Inflammatory macrophage treated with lipopolysaccharide for 4 hours (primary cell): ENCODE measurements at places on chromosomes 6 and 20.

DNA sequence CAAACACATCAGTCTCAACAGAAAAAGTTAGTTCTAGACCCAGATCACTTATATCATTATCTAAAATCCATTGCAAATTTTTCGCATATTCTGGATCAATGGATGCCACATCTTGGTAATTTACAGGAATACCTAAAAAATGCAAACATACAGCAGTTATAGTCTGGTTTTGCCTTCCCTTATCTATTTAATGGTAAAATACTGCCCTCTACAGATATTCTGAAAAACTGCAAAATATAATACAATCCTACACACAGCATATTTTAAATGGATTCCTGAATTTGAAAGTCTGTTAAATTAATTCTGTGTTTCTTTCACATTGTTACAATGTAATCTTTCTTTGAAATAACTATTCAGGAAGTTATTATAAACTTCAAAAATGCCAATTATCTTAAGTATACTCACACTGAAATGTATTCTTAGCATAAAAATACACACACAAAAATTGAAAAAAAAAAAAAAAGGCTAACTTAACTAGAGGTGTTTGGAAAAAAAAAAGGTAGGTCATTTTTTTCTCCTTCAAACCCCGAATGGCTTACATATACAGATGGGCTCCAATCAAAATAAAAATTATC is 88.4 kb downstream of the HACE1 start:
- DNase-seq: peak; percentile 35

DNA sequence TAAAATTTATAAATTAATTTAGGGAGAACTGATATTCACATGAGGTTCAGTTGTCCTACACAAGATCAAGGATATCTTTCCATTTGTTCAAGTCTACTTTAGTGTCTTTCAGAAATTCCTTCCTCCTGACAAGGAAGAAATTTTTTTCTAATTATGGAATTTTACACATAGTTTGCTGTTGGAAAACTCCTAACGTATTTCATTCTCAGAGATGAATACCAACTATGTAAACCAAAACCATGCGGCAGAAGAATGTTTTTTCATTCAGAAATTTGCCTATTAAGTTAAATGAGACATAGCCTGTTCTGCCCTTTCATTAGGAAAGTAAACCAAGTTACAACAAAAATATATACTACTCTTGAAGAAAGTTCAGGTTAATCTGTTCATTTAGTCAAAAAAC is 111.2 kb upstream of the PRDM1 start:
- DNase-seq: no peak

DNA sequence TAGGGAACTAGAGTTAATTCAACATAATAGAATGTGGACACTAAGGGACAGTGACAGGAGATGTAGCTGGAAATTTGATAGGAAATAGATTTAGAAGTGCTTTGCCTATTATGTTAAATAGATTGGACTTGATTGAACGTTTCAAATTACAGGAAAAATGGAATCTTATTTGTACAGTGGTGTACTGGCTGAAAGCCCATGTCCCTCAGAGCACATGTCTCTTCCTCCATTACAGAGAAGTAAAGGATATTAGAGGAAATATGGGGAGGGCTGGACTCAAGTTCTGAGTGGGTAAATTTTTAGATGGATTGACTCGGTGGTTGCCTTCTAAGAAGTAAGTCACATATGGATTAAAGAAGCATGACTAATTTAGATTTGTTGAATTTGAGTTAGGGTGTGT is 11.4 kb downstream of the PKIB start:
- no peak for DNase-seq

GRCh38 chr6:14108571-14109410 is 8.8 kb upstream of the CD83 start:
- DNase-seq: peak; percentile 95

GRCh38 chr20:62740286-62741141 is 31.9 kb downstream of the NTSR1 start:
- peak; percentile 95 for DNase-seq

GRCh38 chr6:158718461-158719046 is 68.7 kb downstream of the SYTL3 start:
- no peak for DNase-seq

- peak; percentile 37 for DNase-seq
Observed at GRCh38 chr6:16698162-16698533, 63.1 kb downstream of the ATXN1 start.

DNA sequence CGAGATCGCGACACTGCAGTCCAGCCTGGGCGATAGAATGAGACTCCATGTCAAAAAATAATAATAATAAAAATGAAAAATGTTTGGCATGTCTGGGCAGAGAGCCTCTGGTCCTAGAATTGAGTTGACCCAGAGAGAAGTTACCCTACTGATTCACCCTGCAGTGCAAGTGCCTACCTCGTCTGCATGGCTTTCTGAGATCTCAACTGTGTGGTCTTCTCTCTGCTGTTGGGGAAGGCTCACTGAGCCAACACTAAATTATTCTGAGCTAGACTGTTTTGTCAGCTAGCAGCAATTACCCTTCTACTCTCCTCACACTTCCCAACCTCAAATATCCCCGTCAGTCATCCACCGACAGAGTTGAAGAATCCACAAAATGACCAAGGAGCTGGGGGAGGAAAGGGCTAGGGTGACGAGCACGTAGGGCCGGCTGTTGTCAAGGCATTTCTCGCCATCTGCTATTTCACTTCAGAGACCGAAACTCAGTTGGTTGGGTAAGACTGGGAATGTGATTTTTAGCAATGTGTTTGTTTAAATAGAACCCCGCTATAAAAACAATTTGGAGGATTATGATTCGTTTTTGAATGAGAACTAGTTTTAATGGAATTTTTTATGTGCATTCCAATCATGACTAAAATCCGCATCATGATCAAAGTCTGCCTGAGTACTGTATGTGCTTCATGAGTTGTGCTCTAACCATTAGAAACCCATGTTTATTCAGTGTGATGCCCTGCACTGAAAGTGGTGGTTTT is 9.4 kb downstream of the MAS1 start:
- no peak for DNase-seq

- peak; percentile 43 for DNase-seq
Observed at GRCh38 chr6:149317644-149318571, at the start of gene TAB2. TSS of gene TAB2 (plus strand) at chr6:149317712. CDS start at chr6:149369998, 52,286 bp downstream.

GRCh38 chr20:35600993-35601973 is 14.3 kb upstream of the SPAG4 start:
- peak; percentile 75 for DNase-seq

DNA sequence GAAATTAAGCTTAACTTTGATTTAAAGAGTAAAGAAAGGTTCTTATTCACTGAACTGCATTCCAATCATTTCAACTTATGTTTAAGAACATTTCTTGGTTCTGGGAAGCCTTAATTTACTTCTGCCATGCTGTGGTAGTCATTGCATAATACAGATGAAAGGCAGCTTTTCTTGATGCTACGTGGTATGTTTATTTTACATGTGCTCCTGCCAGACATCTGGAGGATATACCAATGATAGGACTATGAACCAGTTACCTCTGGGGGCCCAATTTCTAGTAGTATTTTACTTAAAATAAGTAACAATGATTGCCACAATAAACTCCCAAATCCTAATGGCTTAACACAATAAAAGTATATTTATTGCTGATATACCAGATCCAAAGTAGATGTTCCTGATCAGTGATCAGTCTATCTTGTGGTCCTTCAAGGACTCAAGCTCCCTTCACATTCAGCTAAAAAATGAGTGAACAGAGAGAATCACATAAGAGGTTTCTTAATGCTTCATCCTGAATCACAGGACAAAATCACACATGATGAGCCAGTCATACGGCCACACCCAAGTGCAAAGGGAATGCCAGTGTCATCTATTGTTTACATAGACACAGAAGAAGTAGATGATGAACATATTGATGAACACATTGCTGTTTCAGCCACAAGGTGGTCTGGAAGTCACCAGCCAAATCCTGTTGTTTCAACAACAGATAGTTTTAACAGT is 56.5 kb upstream of the CCN2 start:
- no peak for DNase-seq

DNA sequence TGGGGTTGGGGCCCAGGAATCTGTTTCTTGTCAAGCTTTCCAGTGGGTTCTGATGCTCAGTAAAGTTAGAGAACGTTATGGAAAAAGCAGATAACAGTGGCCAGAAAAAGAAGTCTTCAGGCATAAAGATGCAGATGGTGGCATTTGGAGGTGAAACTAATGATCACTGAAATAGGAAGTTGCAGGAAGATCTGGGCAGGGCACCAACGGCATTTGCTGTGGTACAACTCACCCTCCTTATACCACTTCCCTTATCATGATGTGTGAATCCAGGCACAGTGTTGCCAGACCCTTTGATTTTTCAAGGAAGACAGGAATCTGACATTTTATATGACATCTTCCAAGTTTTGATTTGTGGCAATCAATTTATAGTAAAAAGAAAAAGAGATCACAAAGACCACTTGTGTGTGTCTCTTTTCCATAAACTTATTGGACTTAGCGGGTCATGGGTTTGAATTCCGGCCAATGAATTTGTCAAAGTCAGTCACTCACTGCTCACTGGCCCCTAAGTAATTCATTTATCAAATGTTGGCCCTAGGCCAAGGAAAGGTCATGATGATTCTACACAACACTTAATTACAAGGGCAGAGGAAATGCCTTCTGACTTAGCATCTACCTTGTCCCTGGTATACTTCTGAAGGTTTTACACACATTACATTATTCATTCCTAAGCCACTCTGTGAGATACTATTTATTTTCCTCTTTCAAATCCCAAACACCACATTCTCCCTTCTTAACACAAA is 37.6 kb downstream of the LAMP5 start:
- DNase-seq: peak; percentile 32

GRCh38 chr20:33561692-33562601 is 72.1 kb downstream of the CBFA2T2 start:
- peak; percentile 7 for DNase-seq

GRCh38 chr20:11235058-11235457 is 561.3 kb upstream of the JAG1 start:
- no peak for DNase-seq

GRCh38 chr20:48142516-48142773 is 357.2 kb upstream of the SULF2 start:
- no peak for DNase-seq

- no peak for DNase-seq
Observed at GRCh38 chr6:124823240-124824111, 138.8 kb upstream of the RNF217 start.

GRCh38 chr6:161003336-161003735 is 11.8 kb downstream of the MAP3K4 start:
- no peak for DNase-seq

GRCh38 chr20:47761482-47762047 is 23.7 kb downstream of the SULF2 start:
- DNase-seq: peak; percentile 25
